ENCODE measurements at places on chromosomes 12 and 14. TPM values are rescaled to one million over a fixed set of nuclear protein-coding genes. Genes with fewer than 3 reads are reported as not detected.
A peak's percentile ranks its signal among the peaks of the same experiment; 100 is the strongest.

- DNase-seq, result no peak
Measured at GRCh38 chr12:68067762-68068376, 78.6 kb downstream of the IFNG-AS1 start.

DNA sequence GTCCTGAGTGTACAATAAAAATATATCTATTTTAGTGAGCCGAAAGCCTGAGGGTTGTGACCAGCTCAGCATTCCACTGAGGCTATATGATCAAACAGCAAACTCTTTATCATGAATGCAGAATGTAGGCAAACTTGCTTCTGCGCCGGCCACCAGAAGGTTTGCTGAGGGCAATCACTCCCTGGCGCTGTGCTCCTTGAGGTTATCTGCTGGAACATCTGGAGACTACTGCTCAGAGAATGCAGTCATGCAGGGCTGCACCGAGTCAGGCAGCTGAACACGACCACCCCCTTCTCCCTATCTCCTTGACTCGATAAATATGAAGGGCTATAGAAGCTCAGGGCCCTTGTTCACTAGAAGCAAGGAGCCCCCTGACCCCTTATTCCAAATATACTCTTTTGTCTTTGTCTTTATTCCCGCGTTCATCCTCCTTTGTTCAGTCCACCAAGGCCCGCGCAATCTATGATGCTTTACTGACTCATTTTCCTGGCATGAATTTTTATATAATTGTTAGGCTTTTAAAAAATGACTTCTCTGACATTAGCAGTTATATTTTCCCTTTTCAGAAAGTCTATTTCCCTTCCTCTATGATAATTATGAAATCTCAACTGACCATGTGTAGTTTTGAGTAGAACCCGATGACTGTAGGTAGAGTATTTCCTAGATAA lies 1089.3 kb downstream of the SLC16A7 start:
- DNase-seq, result no peak

DNA sequence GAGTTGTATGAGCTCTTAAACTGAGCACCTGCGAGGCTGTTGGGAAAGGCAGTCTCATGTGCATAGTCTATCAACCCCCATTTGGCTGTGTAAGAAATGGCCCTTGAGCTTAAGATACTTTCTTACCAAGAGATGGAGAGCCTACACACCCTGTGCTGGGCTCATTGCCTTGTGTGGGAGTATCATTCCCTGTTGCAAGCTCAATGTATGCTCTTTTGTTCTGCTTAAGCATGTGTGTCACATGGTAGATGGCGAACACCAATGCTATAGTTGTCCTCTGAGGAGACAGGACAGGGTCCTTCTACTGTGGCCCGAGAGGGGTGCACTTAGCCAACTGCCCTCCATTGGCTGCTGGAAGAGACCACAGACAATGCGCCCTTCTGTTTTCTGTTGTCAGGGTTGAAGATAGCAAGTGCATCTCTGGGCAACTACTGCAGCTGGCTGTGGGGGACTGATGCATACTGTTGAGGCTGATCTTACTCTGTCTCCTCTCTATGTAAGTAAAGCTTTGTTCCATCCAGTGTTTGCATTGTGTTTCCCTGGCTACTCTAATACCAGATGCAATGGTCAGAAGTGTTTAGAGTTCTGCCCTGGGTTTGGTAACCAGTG lies 79.5 kb downstream of the PTPRB start:
- DNase-seq, result no peak

DNA sequence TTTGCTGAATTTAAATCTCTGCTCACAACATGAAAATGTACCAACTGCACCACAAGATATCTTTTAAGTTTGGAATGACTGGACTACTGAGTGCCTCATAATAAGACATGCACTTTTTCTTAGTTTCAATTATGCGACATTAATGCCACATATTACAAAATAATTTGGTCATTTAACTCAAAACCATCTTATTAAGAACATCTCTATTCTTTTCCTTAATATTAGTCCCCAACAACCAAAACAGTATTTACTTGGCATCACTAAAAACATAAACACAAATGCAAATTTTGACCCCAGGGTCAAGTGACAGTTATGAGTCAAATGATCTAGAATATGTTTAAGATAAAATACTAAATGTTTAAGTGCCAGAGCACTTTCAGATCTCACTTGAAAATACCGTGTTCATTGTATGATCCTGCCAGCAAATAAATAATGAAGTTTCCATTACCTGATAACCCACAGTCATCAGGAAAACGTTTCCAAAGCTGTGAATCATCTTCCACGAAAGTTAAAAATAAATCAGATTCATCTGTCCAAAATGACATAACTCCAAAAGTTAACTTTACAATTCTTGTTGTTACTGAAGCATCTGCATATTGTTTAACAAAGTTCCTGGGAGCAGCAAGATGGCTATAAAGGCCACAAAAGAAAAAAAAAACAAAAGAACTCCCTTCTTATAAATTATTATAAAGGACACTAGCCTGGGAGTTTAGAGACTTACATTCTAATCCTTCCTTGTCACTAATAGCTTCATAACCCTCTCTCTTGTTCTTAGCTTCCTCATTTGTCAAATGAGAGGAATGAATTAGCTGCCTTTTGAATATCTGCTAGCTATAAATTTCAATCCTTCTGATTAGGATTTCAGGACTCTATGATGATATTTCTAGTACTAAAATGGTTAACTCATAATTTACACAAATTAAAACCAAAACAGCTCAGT lies 30.5 kb upstream of the AP4S1 start:
- DNase-seq, result no peak

- DNase-seq, result peak; percentile 28
Measured at GRCh38 chr12:10153271-10154144, 18.4 kb downstream of the OLR1 start.

The INSM2 gene
- total RNA-seq, result not detected

The SLC25A21 gene
- total RNA-seq, result not detected

The NUAK1 gene
- total RNA-seq, result not detected

The CELA1 gene
- total RNA-seq, result not detected

Data from T-helper 17 cell (primary cell).